GM03348 (cell line): ENCODE measurements at places on chromosomes 16 and 17.

- DNase-seq, result no peak
Measured at GRCh38 chr17:69098625-69099024, 37.9 kb upstream of the ABCA9 start.

DNA sequence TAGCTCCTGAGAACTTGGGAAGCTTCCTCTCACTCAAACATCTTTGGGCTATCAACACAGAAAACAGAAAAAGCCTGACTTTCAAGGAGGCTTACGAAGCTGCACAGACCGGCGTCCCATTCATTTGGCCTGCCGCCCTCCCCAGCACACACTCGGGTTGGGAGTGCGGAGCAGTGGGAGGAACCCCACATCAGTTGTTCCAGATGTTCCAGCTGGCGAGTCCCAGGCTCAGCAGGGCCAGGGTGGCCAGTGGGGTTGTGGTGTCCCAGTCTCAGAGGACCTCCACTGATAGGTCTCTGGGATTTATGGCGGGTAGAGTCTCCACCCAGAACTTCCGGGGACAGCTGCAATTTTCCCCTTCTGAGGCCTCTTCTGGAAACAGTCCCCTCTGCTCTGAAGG is 43.1 kb upstream of the DLX4 start:
- peak; percentile 52 for DNase-seq

- peak; percentile 3 for DNase-seq
Measured at GRCh38 chr16:3075523-3075915, 10.1 kb downstream of the IL32 start.

GRCh38 chr17:30600830-30601494 is 123.8 kb downstream of the GOSR1 start:
- peak; percentile 40 for DNase-seq

DNA sequence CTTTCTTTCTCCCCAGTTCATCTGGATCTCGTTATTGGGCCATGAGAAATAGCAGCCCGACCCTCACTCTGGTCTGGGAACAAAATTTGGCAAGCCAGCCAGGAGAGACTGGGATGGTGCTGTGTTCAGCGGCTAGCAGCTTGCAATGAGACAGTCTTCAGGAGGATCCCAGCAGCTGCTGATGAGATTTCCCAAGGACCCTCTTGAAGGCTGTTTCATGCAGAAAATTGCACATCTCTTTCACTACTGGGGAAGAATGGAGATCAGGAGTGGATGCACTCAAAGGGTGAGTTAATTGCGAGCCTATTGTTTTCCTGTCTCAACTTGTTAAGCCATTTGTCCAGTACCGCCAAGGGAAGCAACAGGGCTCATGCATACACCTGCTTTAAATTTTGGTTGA is 5.5 kb upstream of the COIL start:
- no peak for DNase-seq

DNA sequence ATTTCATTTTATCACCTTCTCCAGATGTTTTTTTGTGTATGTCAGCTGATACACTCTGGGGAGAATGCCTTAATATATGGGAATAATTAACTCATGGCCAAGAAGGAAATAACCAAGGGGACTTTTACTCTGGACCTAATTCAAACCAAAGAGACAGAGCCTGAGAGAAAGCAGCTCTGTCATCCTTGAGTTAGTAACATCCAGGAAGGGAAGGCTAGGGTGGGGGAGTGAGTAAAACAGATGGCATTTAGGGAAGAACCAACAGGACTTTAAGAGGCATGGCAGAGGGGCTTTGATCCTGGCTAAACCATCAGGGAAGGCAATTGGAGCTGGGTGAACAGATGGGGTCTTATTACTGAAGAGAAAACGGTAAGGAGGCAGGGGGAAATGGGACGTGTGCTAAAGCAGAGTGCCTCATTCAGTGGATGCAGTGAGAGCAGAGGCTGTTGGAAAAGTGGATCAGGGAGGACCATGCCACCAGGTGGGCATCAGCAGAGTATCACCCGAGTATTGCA is 2.5 kb upstream of the SMPD3 start:
- peak; percentile 32 for DNase-seq

GRCh38 chr16:27718201-27719105 is 168.5 kb downstream of the KATNIP start:
- DNase-seq, result no peak

DNA sequence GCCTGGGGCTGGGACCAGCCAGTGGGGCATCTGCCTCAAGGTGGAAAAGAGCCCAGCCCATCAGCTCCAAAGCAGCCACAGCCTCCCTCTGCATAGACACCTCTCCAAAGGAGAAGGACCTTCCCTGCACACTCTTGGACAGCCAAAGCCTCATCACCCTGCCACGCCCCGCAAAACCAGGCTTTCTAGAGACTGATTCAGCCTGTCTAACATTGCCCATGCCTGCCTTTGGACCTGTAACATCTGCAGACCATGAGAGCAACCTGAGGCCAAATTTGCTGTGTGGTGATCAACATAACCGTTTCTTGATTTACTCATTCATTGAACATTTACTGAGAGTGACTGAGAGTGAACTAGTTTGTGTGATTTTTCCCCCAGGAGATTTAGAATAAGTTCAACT is 219.7 kb upstream of the HSBP1 start:
- DNase-seq, result no peak

DNA sequence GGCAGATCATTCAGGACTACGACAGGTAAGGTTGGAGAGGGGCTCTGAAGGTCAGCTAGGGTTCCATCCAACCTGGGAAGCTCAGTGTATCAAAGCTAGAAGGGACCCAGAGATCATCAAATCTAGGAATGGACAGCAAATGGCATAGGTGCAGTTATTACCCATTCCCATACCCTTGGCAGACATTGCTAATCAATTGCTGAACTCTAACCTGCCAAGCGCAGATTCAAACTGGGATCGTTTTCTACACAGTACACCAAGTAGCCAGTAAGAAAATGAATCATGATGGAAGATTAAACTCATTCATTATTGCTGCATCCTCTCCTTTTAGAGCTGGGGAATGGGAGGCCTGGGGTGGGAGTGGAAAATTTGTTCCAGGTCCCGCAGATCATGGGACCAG is 33.6 kb downstream of the CPNE2 start:
- no peak for DNase-seq

DNA sequence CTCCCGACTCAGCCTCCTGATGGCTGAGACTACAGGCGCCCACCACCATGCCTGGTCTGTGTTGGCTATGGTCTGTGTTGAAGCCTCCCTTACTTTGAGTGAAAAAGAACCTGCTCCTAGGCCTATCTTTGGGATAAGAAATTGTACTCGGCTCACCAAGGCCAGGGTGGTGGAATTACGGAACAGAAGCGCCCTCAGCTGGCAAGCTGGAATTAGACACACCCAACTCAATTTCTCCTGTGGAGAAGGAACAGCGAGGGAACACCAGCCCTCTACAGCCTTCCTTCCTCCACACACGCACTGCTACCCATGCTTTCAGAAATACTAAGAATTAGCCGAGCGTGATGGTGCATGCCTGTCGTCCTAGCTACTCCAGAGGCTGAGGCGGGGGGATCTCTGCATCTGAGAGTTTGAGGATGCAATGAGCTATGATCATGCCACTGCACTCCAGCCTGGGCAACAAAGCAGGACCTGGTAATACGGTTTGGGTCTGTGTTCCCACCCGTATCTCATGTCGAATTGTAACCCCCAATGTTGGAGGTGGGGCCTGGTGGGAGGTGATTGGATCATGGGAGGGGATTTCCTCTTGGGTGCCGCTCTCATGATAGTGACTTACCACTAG is 40.1 kb upstream of the RBBP6 start:
- peak; percentile 59 for DNase-seq

DNA sequence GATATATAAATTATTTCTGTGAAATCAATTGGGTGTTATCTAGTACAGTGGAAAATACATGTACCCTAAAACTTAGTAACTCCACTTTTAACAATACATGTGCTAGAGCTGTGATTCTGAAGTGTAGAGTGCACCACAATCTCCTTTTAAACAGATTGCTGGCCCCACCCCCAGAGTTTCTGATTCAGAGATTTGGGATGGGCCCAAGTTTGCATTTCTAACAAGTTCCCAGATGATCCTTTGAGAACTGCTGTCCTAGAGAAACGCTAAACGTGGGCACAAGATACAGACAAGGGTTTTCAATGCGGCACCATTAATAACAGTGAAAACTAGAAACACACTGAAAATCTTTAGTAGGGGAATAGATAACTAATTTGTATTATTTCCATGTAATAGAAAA is 49.2 kb downstream of the NXPH3 start:
- peak; percentile 50 for DNase-seq
